CD4-positive, alpha-beta T cell treated with Interleukin-15 for 4 hours (primary cell): ENCODE measurements at places on chromosomes 3 and 15.
A peak's percentile ranks its signal among the peaks of the same experiment; 100 is the strongest.

- DNase-seq, result peak; percentile 54
These were observed 216.1 kb downstream of the SV2B start for GRCh38 chr15:91316126-91316525.

GRCh38 chr3:16114429-16114828, 60.1 kb upstream of the GALNT15 start:
- no peak for DNase-seq

- no peak for DNase-seq
These were observed 59.6 kb downstream of the SLC12A8 start for GRCh38 chr3:125152951-125153350.

DNA sequence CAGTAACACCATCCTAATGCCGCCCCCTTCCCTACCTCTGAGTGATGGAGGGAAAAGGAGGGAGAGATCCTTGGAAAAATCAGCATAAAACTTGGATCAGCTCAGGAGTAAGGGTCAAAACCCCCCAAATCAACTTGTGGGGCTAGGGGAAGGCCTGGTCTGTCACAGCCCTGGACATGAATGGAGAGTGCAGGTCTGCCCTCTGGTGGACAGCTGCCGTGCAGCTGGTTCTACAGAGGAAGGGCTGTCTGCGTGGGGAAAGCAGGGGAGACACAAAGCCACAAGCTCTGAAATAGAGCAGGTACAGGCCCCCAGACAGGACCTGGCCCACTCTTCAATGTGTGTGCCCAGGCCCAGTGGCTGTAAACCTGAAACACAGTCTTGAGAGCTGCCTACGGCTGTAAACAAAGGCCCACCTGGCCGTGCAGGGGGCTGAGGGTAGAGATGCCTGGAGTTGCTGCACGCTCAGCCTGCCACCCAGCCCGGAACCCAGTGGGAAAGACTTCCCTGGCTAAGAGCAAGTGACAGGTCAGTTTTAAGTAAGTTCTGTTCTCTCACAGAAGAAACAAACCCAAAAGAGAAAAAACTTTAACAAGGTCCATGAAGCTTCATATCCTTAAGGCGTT, 16.4 kb downstream of the CLK3 start:
- peak; percentile 50 for DNase-seq

DNA sequence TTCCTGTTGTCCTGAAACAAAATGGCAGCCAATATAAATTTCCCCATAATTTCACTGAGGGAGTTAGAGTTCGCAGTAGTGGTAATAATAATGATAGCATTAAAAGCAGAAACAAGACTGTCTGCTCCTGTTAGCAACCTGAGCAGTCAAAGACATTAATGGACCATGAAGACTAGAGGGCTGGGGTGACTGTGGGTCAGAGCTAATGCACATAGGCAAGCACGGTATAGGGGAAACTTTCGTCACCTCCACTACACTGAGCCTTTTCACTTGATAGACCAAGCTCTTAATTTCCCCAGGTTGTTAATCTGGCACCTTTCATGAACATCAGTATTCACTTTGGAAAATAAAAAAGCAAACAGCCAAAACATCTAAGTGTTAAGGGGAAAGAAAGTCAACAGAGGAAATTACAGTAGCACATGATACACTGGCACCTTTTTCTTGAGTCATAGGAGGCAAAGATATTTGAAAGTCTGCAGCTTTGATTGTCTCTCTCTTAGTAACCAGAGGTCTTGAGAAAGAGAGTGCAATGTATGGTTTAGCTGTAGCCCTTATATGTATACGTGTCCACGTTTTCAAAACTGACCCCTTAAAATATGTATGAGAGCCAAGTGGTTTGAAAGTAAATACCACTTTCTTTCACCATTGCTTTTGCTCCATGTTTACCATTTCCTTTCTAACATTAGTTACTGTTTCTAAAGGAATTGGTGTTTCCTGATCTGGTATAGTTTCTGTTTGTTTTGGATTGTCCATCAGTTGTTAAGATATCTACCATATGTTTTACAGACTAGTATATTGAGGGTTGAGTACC, 104.8 kb downstream of the FILIP1L start:
- no peak for DNase-seq
